Stimulated activated CD8-positive, alpha-beta memory T cell treated with anti-CD3 and anti-CD28 coated beads, Interleukin-4, amount 100 ng/mL, for 4 hours (primary cell): ENCODE measurements at places on chromosomes 5 and 9.
A peak's percentile ranks its signal among the peaks of the same experiment; 100 is the strongest.

GRCh38 chr5:115813719-115814118 is 2.7 kb downstream of the CDO1 start:
- no peak for DNase-seq

DNA sequence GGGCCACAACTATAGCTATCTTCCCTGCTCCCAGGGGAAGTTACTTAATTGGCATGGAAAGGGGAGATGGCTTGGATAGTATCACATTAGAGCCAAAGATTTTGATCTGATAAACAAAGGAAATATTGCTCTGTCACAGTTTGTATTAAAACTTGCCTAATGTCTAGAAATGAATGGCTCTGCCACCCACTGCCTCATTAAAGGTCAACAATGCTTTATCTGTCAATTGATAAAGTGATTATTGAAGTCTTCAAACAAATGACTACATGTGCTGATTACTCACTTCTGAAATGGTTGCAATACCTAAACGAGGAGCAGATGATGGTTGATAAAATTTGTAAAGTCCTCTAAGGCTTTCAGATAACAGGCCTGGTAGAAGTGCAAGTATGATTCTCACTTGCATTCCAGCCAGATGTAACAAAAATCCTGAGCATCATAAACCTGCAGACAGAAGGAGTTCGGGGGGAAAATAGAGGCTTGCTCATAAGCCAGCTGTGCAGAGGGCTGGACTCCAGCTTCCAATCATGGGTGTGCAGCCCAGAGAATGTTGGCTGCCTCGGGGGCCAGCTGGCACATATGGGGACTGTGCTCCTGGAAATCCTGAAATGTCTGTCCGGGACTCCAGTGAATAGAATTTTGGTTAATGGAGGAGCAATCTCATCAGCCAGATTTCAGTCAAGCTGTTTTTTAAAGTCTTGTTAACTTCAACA is 200.5 kb upstream of the SLC27A6 start:
- DNase-seq, result no peak

DNA sequence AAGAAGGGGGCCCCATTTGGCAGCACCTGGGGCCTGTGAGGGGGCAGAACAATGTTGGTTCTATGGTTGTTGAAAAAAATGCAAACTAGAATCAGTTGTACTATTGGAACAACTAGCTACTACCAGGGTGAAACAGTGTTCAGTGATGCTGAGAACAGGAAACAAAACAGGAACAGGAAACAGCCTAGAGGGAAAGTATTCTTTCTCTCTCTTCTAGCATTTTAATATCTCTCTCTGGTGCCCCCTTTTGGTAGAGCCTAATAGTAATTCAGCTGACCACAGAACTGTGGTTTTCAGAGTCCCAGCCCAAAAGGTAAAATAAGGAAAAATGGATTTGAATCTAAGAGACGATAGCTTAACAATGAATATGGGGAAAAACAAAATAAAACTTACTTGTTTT is 138.0 kb upstream of the KCNN2 start:
- DNase-seq, result no peak

DNA sequence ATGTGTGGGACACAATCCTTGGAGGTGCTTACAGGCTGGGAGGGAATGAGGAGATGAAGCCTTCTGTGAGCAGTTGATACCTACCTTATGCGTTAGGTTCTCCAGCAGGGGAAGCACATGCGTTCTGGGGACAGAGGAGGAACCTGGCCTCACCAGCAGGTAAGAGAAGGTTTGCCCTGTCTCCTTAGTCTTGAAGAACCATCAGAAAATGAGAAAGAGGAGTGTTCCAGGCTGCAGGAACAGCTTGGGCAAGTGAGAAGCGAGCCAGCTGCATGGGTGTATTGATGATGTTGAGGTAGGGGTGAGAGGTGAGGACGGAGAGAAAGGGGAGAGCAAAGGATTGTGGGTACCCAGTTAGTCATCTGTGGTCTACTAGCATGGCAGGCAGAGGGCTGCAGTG is 156.9 kb upstream of the MVB12B start:
- DNase-seq, result no peak

- peak; percentile 67 for DNase-seq
Measured at GRCh38 chr9:127955294-127956015, 17.8 kb upstream of the DPM2 start.

DNA sequence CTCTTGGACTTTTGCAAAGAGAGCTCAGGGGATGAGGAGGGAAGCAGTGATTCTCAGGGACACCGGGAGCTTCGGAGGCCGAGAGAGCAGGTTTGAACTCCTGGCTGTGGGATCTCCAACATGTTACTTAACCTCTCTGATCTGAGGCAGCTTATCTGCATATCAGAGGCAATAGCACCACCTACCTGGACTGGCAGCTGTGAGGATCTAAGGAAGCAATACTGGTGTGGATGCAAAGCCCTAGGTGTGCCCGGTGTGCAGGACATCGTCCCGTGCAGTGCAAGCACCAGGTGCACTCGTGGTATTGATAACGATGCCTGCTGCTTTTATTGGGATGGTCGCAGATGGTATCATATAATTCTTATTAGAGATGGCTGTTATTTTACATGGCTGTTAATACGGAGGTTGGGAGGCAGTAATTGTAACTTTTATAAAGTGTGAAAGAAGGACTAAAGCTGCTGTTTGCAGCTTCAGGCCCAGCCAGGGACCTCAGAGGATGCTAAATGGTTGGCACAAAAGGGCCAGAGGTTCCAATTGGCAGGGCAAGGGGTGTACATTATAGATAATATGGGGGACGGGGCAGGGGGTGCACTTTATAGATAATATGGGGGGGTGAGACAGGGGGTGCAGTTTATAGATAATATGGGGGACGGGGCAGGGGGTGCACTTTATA is 14.9 kb downstream of the COL5A1 start:
- no peak for DNase-seq

GRCh38 chr9:97551308-97551707 is 49.8 kb downstream of the TMOD1 start:
- no peak for DNase-seq

DNA sequence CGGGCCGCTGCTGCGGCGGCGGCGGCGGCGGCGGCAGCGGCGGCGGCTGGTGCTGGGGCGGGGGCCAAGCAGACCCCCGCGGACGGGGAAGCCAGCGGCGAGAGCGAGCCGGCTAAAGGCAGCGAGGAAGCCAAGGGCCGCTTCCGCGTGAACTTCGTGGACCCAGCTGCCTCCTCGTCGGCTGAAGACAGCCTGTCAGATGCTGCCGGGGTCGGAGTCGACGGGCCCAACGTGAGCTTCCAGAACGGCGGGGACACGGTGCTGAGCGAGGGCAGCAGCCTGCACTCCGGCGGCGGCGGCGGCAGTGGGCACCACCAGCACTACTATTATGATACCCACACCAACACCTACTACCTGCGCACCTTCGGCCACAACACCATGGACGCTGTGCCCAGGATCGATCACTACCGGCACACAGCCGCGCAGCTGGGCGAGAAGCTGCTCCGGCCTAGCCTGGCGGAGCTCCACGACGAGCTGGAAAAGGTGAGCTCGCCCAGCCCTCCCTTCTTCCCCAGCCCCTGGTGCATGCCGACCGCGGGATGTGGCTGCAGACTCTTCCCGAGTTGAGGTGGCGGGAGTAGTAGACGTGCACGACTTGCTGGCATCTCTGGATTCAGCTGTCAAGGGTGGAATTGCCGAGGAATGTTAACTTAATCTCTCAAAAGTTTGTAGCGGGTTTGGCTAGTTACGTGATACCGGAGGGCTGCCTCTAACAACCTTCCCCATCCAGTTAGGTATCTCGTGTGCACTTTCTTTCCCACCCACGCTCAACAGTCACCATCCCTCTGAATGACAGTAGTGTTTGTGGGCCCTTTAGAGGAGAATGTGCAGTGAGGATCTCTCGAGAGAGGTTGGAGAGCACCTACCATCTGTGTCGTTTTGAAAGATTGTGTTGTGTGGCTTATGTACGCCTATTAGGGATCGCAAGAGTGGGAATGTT is 932 bp downstream of the SLC12A2 start:
- peak; percentile 25 for DNase-seq

GRCh38 chr9:35728041-35728971 is 3.7 kb downstream of the TLN1 start:
- DNase-seq, result no peak
